ENCODE measurements at places on chromosomes 7 and 10.

GRCh38 chr10:62023329-62023728 lies 121.8 kb downstream of the ARID5B start:
- no peak for DNase-seq

DNA sequence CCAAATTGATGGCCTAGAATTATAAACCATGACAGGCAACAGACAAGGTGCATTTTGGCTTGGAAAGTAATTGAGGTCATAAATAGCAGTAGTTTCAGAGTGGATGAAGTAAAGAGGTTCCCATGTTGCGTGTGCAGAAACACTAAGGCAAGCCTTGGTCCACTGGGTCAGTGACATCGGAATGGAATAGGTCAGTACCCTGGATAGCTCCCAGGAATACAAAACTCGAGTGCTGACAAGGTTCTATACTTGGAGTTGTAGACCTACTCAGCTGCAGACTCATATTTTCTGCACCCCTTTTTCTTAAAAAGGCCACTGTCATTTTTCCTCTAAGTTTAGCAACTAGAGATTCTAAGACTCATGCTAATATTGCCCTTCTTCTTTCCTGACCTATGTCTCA lies 132.8 kb downstream of the DYNC1I1 start:
- peak; percentile 6 for DNase-seq

DNA sequence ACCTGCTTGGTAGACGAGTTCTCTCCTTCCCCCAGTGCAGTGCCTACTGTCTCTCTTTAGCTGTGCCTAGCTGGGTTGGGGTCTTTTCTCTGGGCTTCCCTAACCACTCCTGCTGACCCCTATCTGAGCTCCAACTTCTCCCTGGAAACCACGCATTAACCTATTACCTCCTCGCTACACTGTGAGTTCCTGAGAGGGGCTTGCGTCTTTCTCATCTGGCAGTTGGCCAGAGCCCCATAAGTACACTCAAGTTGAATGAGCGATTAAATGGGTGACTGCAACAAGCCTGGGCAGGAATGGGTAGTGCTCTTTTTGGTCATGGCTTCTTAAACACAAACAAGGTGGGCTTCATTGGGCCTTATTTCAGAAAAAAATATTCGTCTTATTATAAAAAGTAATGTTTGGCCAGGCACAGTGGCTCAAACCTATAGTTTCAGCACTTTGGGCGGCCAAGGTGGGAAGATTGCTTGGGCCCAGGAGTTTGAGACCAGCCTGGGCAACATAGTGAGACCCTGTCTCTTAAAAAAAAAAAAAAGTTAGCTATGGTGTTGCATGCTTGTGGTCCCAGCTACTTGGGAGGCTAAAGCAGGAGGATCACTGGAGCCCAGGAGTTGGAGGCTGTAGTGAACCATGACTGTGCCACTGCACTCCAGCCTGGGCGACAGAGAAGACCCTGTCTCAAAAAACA lies 41.4 kb downstream of the SYPL1 start:
- DNase-seq: no peak

DNA sequence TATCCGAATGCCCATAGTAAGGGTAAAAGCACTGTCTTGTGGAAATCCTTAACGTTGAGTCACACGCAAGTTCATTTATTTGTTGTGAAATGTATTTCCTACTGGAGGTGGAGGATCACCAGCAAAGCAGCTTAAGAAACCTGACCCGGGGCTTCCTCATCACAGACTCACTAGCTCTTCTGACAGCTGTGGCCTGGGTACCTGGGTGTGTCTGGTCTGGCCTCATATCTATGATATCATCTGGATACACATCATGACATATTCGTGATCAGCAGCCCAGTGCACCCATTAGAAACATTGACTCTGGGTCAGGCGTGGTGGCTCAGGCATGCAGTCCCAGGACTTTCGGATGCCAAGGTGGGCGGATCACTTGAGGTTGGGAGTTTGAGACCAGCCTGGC lies 8.8 kb downstream of the DRGX start:
- peak; percentile 75 for DNase-seq

GRCh38 chr10:97427571-97428179 lies 1.7 kb downstream of the PGAM1 start:
- peak; percentile 44 for DNase-seq

All from mammary epithelial cell (primary cell).